Hair follicle dermal papilla cell (primary cell): ENCODE measurements at places on chromosomes 16 and 17. TPM values are rescaled to one million over a fixed set of nuclear protein-coding genes. Genes with fewer than 3 reads are reported as not detected.

SPAG5 gene
- 5.4 and 6.2 TPM in 2 replicates for total RNA-seq

SPATA32 gene
- total RNA-seq, result not detected in 2 replicates

NOTUM gene
- not detected in 2 replicates for total RNA-seq

OTOA gene
- total RNA-seq, result 0.16 and 0.36 TPM in 2 replicates

IST1 gene
- total RNA-seq, result 223 and 252 TPM in 2 replicates

CAMTA2 gene
- 12.3 and 17.7 TPM in 2 replicates for total RNA-seq
